ENCODE measurements at places on chromosomes 5 and 9.

GRCh38 chr9:122374885-122375420 is 4.1 kb downstream of the PTGS1 start:
- peak; percentile 29 for DNase-seq

DNA sequence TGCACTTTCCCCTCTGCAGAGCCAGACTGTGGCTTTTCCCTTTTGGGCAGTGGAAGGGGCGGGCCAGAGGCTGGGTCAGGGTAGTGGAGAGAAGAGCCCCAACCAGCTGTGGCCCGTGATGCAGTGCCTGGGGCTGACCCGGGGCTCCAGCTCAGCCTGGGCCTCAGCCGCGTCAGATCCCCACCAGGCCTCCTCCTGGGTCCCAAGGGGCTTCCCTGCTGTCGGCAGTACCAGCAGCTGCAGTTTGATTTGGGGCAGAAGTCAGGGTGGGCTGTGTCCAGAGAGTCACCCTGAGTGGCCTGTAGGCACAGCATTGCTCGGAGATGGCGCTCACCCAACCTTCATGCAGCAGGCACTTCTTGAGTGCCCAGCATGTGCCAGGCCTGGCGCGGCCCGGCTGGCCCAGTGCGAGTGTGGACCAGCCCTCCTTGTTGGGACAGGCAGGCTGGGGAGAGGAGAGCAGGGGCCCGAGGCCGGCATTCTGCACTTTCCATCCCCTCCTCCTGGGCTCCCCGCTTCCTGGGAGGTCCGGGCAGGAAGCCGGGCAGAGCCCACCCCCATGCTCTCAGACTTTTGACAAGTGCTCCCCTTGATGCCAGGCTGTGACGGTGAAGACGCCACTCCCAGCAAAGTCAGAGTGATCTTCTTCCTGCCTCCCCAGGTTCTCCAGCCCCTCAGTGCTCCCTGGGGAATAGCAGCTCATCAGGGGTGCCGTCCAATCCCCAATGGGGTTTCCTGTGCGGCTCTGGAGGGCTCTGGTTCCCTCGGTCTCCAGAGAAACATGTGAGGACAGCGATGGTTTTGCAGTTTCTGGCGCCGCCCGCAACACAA is 88.3 kb upstream of the COL5A1 start:
- no peak for DNase-seq

DNA sequence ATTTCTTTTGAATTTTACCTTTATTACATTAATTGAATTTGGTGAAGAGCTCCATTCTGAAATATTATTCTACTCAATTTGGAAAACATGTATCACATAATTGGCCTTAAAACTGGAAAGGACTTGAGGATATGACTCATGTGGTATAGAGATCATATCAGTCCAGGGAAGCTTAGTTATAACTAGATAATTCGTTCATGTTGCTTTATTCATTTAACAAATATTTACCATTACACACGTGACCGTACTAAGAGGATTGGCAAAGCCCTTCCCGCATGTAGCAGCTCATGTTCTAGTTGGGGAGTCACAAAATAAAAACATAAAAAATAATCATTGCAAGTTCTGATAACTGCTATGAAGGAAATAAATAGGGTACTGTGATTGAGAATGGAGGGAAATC is 1816.5 kb downstream of the MAT2B start:
- no peak for DNase-seq

- DNase-seq = no peak
Observed at GRCh38 chr5:75522025-75522424, 10.3 kb downstream of the POLK start.

DNA sequence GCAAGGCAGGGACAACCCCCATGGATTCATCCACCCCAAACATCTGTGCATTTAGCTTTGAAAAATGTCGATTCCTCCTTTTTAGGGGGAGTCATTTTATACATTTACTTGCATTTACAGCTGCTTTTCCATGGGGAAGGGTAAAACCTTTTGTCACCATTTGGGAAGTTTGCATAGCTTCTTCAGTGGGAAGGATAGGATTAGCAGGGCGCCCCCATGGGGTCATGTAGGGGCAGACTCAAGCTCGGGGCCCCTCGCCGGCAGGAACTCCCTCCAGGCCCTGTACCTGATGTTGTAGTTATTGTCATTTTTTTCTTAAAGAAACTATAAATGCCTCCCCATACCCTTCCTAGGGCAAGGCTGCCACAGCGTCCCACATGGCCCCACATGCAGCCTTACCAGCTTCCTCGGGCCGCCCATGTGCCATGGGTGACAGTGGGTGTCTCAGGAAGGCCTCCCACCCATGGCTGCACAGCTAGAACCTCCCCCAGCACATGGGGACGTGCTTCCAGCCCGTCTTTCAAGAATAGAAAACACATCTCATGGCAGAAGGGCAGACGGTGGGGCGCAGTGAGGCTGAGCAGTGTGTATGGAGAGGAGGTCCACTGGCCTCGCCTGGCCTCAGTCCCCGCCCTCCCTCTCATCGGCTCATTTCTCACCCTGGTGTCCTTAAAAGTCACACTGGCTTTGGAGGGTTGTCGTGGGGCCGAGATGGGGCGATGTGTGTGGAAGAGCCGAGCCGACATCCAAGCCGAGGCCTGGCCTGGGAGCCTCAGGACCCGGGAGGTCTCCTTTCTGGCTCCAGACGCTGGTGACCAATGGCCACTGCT is 76.1 kb upstream of the OTULINL start:
- DNase-seq = no peak

GRCh38 chr5:134059758-134060495 is 54.6 kb upstream of the TCF7 start:
- no peak for DNase-seq

DNA sequence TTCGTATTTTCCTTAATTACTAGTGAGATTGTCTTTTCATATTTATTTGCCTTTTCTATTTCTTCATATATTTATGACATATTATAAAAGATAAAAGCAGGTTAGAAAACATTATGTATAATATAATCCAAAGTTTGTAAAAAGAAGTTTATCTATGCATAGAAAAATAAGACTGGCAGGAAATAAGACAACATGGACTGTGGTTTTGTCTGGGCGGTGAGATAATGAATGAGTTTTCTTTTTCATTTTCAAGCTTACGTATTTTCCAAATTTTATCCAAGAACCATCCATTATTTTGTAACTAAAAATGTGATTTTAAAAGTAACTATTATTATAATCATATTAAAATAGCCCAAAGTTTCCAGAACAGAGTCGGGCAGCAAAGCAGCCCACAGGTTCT is 109.8 kb upstream of the MVB12B start:
- no peak for DNase-seq

DNA sequence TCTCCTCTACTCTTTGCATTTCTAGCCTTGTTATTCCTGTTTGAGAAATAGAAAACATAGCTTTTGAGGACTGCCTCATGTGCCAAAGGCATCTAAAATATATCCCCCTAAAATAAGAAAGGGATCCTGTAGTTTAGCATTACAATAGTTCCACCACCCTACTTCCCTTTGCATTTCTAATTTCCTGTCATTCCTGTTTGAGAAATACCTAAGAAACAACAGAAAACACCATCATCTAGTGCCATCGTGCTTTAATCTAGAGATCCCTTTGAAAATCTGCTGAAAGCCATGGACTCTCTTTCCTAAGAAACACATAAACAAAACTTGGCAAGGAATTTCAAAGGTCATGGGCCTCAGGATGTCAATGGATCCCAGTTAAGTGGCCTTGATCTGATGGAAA is 7.5 kb downstream of the CLK4 start:
- no peak for DNase-seq

DNA sequence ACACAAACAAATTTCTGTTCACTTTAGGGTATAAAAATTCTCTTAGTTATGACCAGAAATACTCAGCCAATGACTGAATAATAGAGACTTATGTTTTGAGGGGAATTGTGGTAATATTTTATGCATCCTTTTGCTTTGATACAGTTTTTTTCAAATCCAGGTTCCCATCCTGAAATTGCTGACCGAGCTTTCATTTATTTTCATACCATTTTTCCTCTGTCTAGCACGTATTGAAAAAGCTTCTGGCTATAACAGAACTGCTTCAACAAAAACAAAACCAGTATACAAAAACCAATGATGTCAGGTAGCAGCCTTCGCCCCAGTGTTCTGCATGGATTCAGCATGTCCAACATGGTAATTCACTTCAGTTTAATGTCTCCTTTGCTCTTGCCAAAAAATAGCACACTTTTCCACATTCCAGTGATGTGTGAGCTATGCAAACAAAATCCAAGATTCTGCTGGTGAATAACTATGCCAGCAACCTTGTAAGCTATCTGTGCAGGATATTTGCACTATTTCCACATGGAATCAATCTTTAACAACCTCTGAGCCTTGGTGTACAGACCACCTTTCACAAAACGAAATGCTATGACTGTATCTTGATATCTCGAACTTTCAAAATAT is 22.0 kb downstream of the CCNH start:
- DNase-seq = no peak

- DNase-seq = no peak
Observed at GRCh38 chr5:142428036-142428772, 103.4 kb upstream of the SPRY4 start.

All from NCI-H510A (cell line).